GM12864 (cell line): ENCODE measurements at places on chromosomes 11 and 22.
A peak's percentile ranks its signal among the peaks of the same experiment; 100 is the strongest.

DNA sequence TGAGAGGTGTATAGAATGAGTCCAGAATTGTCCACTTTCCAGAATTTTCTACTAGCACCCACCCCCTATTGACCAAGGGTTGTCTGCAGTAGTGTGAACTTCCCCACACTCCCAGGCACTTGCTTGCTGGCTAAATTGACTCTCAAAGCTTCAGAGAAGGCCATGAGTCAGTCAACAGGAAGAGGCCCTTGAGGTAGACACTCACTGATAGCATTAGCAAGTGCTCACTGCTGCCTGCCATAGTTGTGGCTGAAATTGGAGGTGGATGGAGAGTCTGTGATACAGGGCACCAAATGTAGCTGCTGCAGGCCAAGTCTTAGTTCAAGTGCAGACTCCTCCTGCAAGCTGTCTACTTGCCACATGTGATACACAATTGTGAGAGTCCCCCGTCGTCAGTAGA, 156.8 kb downstream of the SPON1 start:
- no peak for DNase-seq

GRCh38 chr22:47694536-47695130, 932.2 kb downstream of the TBC1D22A start:
- DNase-seq: no peak

GRCh38 chr11:7515447-7515886, 1.7 kb downstream of the PPFIBP2 start:
- no peak for DNase-seq

DNA sequence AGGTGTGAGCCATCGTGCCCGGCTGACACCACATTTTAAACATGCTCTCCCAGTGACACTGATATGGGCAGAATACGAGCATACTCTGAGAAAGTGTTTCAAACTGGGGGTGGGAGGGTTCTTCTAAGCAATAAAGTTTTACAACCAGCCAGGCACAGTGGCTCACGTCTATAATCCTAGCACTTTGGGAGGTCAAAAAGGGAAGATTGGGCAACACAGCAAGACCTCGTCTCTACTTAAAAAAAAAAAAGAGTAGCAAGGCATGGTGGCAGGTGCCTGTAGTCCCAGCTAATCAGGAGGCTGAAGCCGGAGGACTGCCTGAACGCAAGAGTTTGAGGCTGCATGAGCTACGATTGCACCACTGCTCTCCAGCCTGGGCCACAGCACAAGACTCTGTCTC, 2.2 kb downstream of the GANAB start:
- no peak for DNase-seq

DNA sequence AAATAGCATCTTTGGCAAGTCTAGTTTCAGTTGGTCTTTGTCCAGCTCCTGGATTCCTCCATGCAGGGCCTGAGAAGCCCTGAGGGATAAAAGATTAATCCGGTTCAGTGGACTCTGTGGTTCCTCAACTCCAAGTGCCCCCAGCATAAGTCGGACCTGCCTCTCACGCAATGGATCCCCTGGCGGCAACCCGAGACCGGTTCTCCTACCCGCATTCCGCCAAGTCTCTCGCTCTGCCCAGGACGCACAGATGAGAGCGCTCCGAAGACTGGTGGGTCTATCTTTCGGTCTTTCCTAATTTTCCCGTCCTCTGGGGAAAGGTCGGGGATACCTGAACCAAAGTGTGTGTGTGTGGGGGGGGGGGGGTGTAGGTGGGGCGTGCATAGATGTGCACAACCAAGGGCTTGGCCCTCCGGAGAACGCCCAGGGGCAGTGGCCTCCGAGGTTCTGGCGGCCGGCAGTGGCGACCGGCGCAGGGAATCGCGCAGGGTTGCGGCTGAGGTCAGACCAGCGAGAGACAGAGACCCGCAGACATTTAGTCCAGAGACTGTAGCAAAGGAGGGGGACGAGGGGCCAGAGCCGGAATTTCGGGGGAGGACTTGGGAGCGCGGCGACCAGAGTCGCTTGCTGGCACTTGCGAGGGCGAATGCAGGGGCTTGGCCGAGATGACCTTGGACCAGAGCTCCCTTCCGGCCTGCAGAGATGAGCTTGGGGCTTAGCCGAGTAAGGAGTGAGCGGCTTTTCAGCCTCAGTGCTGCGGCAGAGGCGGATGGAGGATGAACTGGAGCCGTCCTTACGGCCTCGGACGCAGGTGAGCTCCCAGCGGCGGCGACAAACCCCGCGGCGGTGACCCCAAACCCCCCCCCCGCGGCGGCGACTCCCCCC, 712 bp upstream of the SLC2A11 start:
- DNase-seq: no peak

DNA sequence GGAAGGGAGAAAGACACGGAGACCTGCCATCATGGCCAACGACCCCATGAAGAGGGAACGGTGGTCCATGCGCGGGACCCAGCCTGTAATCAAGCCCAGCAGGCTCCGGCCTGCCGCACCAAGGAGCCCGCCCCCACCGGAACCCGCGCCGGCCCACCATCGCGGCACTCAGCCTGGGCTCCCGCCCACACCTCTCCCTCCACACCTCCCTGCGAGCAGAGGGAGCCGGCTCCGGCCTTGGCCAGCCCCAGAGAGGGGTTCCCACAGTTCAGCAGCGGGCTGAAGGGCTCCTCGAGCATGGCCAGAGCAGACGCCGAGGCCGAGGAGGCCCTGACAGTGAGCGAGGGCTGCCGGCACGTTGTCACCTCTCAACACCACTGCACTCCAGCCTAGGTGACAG, 1302.8 kb upstream of the CNTN5 start:
- DNase-seq: no peak

GRCh38 chr22:25485626-25486545, 78.6 kb upstream of the GRK3 start:
- DNase-seq: peak; percentile 13

DNA sequence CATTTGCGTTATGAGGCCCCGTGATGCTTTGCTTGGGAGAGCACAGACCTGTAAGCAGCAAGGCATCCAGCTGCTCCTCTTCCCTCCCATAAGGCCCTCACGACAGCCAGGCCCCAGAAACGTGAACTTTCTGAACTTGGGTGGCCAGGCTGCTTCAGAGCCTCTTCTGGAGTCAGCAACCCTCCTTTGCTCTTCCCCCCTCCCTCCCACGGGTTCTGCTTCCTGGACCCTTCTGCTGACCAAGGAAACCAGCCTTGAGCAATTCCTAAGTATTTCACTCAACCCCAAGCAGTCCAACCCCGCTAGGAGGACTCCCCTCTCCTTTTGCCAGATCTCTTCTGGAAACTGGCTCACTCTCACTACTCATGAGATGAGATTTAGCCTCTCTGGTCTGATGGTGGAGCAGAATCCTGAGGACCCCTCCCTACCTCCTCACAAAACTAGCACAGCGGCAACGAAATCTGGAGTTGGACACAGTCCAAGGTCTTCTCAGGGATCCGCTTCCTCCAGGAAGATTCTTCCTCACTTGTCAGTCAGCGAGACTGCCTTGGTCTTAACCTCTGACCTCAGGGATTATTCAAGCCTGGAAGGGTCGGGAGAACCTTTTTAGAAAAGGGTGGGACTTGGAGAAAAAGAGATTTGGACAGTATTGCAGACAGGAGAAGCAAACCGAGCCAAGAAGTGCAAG, 86.2 kb downstream of the UBASH3B start:
- no peak for DNase-seq

- DNase-seq: no peak
Measured at GRCh38 chr11:82080160-82080559, 653.5 kb downstream of the FAM181B start.

DNA sequence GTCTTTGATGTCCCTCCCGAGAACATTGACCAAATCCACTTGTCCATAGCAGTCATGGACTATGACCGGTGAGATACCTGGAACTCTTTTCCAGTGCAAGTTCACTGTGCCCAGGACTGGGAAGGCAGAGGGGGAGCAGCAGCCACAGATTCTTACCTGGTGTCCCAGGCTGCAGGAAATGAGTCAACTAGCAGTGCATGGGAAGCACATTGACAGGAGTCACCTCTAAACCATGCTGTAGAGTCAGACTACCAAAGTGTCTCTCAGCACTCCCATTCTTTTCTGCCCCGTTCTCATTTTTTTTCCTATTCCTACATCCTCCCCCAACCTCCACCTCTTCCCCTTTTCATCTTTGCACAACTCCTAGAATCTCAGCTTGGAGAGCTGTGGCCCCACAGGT, 67.2 kb upstream of the OLFML1 start:
- DNase-seq: no peak

DNA sequence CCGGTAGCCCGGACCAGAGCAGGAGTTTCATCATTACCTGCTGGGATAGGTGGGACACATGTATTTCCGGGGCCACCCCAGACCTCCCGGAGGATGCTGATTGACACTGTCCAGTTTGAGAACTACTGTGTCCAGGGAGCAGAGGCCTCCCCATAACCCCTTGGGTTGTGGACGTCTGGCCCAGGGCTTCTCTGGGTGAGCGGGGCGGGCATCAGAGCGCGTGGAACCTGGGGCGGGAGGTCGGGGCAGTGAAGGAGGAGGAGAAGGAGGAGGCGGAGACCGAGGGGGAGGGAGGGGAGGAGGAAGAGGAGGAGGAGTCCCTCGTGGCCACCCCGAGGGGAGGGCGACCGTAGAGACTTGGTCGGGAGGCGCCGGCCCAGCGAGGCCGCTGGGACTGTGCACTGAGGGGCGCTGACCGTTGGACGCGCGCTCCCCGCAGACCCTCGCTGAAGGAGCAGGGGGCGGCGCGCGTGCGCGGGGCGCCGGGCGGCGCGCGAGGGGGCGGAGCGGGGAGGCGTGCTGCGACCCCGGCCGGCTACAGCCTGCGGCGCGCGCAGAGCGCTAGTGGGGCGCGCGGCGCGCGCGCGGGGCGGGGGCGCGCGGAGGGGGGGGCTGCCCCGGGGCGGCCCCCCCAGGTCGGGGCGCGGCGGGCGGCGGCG, at the start of gene GRK3:
Gene GRK3 (plus strand): TSS at position 356 of the 659 bp plus-strand sequence. CDS start 366 bp downstream, outside the sequence.
- DNase-seq: no peak

GRCh38 chr22:26770624-26771023, 113.2 kb downstream of the MIAT start:
- DNase-seq: no peak

- no peak for DNase-seq
Measured at GRCh38 chr11:118621071-118621783, 13.8 kb downstream of the PHLDB1 start.

- no peak for DNase-seq
Measured at GRCh38 chr11:82869657-82870056, 30.6 kb downstream of the PRCP start.

- no peak for DNase-seq
Measured at GRCh38 chr11:77109236-77110019, 6.8 kb downstream of the OMP start.

DNA sequence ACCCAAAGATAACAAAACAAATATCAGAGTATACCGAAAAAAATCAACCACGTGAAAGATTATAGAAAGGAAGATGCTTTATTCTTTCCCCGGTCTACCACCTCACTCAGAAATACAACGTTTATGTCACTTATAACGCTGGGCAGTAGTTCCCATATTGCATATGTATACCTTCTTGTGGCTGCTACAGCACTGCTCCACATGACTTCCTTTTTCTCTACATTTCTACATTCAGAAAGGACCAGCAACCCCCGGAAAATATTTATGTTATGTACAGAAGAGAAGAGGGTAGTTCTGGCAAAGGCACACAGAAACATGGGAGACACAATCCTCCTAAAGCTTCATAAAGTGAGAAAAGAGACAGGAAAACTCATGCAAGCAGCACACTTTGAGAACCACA, 56.8 kb downstream of the MTMR2 start:
- no peak for DNase-seq

DNA sequence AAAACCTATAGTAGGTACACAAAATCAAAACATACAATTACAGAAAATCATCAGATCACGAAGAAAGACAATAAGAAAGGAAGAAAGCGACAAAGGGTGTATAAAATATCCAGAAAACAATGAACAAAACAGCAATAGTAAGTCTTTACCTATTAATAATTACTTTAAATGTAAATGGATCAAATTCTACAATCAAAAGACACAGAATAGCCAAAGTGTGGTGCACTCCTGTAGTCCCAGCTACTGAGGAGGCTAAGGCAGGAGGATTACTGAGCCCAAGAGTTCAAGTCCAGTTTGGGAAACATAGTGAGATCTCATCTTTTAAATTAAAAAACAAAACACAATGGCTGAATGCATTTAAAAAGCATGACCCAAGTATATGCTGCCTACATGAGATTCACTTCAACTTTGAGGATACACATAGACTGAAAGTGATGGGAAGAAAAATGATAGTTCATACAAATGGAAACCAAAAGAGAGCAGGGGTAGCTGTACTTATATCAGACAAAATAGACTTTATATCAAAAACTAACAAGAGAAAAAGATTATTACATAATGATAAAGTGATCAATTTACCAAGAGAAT, 40.6 kb downstream of the ASCL2 start:
- no peak for DNase-seq

DNA sequence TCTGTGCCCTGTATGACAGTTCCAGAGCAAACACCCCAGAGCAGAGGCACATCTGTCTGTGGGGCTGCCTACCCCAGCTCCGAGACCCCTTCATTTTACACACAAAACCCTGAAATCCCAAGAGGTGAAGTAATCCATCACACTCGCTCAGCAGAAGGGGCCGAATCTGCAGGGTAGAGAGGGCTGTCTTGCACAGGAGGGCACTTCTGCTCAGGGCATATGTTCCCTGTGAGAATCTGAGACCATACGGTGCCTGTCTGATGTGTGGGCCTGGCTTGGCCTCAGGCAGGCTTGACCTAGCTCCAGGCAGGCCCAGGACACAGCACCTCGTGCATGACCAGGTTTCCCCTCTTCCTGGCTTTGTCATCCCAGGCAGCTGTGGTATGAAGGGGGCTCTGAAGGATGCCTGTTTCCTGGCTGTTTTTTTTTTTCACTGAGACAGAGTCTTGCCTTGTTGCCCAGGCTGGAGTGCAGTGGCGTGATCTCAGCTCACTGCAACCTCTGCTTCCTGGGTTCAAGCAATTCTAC, 37.2 kb downstream of the GRIK4 start:
- DNase-seq: no peak

GRCh38 chr11:99098258-99098657, 77.5 kb downstream of the CNTN5 start:
- no peak for DNase-seq

- DNase-seq: no peak
Measured at GRCh38 chr11:125423247-125423849, 72.7 kb downstream of the FEZ1 start.

DNA sequence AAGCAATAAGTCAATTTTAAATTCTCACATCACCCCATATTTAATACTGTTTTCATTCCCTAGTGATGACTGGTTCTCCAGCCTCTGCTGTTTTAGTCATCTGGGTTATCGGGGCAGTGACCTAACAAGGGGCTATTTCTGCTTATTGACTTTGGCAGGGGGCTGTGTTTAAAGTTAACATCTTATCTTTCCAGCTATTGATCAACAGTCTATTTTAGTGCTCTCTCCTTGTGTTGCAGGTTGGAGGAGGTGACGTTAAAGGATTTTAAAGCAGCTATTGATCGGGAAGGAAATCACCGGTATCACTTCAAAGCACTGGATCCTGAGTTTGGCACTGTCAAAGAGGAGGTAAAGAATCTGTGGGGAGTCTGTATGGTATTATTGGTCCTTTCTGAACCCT, 7.7 kb upstream of the DLAT start:
- DNase-seq: no peak

DNA sequence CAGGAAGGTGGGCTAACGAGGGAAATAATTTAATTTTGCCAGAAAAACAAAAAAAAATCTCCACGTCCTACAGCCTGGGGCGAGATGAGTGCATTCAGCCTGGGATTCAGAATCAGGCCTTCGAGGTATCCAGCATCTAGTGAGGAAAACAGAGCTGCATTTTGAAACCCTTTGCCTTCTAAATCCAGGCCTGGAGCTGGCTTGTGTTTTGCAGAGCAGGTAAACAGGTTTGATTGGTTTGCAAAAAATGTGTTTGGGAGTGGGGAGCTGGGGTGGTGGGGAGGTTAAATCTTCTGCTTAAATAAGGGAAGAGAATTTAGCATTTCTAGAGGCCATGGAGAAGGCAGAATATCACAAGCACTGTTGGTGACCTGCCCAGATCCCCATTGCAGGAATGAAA, 29.7 kb upstream of the RASD2 start:
- DNase-seq: no peak
